ELR (cell line): ENCODE measurements at places on chromosomes 7 and 10.

- DNase-seq: no peak
Observed at GRCh38 chr10:84842593-84842992, 514.2 kb downstream of the CCSER2 start.

- DNase-seq: no peak
Observed at GRCh38 chr10:122630526-122630925, 69.1 kb downstream of the C10orf120 start.

DNA sequence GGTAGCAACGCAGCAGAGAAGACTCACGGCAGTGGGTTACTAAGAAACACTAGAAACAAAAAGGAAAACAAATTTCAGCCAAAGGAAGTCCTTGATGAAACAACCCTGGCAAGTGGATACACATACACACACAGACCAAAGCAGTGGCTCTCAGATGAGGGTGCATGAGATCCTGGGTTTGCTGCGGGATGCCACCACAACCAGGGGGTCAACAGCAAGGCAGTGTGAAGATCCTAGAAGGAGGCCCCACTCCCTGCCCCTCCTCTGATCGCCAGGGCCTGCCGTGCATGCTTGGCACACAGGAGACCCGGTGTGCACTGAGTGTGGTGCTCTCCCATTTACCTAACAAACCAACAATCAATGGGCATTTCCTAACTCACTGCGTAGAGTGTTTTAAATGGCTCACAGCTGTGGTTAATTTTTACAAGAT is 252.3 kb upstream of the KLF14 start:
- DNase-seq: no peak

DNA sequence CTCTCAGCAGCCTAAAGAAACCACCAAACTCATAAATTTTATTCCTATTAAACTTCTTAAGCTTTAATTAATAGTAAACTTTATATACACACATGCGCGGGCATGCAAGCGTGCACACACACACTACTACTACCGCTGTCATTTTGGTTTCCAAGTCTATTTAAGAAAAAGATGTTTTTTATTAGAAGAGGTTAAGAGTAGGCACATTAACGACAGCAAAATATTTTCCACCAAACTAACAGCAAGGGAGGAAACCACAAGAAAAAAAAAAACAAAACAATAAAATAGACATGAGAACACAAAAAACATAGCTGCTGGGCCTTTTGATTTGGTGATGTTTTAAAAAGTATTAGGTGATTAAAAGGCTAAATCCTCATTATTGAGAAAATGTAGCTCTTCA is 28.6 kb downstream of the RTKN2 start:
- no peak for DNase-seq

GRCh38 chr7:33495207-33495606 is 365.8 kb downstream of the BBS9 start:
- DNase-seq: no peak

DNA sequence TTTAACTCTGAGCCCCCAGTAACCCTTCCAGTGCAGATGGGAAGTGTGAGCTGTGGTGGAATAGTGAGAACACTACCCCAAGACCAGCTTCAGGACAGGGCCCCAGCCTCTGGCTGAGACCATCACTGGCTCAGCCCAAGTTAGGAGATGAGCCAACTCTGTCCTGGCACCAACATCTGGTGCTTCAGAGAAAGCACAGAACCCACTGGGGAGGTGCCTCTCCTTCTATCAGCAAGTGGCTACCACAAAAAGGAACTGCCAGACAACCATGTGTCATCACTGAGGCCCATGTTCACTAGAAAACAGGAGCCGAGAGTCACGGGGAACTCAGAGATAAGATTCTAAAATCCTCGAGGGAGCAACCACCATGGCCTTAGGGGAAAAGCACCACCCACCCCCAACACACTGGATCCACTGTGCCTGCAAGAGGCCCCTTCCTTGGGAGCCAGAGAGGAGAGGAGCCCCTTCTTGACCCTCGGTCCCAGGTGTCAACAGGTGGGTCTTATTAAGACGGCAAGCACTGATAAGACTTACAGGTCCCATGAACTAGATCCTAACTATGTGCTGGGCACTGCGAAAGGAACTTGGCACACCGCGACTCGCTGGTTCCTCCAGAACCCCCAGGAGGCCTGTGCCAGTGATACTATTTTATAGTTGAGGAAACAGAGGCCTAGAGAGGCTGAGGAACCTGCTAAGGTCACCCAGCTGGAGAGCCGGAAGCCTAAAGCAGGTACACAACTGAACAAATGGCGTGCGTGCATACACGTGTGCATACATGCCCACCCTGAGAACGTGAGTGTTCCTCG is 102.7 kb downstream of the FAM53B start:
- DNase-seq: peak; percentile 15

DNA sequence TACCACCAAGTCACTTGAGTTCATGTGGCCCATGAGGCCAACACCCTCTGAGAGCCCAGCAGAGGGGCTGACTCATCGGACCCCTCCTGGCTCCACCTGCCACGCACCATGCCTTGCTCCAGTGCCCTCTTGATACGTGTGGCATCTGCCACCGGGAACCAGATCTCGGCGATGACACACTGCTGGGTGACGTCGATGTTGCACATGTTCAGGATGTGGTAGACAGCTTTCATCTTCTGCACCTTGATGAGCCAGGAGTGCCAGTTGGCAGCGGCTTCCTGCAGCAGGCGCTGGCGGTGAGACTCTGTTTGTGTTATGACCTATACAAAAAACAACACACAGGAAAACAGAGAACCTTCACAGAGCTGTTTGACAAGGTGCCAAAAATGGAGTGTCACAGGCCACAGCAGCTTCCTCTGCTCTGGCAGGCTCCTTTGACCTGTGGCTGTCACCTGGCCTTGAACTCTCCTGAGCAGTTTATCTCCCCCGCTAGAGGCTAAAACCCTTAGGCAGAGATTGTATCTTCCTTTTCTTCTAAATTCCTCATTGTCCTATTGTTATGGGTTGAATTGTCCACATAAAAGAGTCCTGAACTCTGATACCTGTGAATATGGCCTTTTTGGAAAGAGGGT is 45.2 kb upstream of the TMEM213 start:
- DNase-seq: peak; percentile 14

- DNase-seq: no peak
Observed at GRCh38 chr10:124127965-124128810, 34.8 kb upstream of the CHST15 start.

DNA sequence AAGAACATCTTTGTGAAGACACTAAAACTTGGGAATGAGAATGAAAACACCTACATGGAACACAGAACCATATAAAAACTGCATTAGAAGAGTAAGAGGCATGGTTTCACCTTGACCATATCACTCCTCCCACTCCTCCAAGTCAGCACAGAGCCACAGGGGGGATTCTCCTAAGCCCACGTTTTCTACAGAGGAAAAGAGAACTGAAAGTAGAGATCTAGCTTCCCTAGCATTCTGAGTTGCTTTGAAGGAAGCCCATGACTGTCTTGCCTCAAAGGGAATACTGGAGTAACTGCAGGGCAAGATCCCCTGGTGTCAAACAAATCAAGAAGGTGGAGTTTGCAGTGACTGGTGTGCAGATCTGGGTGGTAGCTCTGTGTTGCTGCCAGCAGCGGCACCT is 43.9 kb downstream of the HBP1 start:
- no peak for DNase-seq

GRCh38 chr10:128530301-128530700 is 404.1 kb upstream of the MKI67 start:
- peak; percentile 10 for DNase-seq

- no peak for DNase-seq
Observed at GRCh38 chr7:129843365-129843898, 109.3 kb downstream of the UBE2H start.

DNA sequence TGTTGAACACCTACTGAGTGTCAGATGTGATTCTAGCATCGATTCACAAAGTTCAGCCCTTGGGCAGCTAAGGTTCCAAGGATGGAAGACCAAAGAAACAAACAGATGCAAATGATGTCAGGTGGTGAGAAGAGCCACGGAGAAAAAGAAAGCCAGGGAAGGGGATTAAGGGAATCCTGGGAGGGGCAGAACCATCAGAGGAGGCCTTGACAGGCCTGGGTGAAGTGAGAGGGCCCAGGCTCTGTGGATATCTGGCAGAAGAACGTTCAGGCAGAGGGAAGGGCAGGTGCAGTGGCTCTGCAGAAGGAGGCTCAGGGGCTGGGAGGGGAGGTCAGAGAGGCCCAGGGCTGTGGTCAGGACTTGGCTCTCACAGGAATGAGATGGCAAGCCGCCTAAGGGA is 90.4 kb downstream of the C10orf105 start:
- DNase-seq: no peak

DNA sequence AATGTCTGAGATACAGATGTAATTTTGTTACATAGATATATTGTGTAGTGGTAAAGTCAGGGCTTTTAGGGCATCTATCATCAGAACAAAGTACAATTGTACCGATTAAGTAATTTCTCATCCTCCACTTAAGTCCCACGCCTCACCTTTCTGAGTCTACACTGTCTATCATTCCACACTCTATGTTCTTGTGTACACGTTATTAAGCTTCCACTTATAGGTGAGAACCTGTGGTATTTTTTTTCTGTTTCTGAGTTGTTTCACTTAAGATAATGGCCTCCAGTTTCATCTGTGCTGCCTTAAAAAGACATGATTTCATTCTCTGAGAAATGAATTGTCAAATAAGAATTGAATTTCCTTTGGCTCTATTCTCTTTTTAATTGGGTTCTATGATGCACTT is 15.5 kb upstream of the OSBPL3 start:
- no peak for DNase-seq

DNA sequence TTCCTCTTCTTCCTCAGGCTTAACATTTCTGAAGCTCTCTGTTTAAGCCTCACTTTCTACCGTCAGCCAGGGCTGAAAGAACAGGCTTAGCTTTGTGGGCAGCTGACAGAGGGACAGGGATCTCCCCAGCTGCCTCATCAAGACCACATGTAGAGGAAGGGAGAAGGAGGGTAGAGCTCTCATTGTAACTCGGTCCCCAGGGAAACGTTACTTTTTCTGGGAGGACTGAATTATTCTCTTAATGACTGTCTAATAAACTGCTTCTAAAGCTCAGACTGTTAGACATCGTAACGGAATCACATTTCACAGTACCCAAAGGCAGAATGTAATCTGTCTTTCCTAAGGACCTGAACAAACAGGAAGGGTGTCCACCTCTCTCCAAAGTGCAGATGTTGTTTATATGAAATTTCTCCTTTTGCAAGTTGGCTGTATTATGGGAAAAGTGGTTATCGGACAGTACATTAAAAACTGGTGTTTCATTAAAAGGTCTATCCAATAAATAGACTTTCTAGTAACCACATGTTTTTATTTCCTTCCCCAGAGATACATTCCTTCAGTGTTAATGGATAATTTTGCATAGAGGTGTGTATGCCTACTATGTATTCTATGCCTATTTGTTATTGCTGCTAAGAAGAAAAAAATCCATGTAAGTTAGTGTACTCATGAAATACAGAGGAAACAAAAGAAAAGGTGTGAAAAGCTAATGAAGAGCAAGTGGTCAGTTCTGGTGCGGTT is 144.2 kb downstream of the CTTNBP2 start:
- no peak for DNase-seq

DNA sequence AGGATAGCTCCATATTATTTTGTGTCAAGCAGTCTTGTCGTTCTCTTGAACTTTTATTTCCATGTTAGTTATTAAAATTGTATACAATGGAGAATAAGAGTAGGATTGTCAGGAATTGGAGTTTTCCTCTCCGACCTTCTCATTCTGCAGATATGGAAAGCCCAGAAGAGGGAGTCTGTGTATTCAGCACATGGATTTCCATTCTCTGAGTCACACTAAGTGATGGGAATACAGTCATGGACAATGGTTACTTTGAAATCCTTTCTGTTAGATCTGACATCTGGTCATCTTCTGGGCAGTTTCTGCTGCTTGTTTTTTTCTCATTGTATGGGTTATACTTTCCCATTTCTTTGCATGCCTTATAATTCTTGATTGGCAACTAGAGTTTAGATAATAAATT is 5.0 kb upstream of the TASOR2 start:
- peak; percentile 74 for DNase-seq

GRCh38 chr7:113207931-113208330 is 89.6 kb upstream of the SMIM30 start:
- DNase-seq: no peak

GRCh38 chr10:109881769-109882057 is 41.6 kb downstream of the XPNPEP1 start:
- no peak for DNase-seq

- peak; percentile 2 for DNase-seq
Observed at GRCh38 chr10:93947524-93947923, 46.2 kb upstream of the PLCE1 start.

GRCh38 chr10:15254808-15255648 is 86.5 kb upstream of the NMT2 start:
- DNase-seq: no peak

DNA sequence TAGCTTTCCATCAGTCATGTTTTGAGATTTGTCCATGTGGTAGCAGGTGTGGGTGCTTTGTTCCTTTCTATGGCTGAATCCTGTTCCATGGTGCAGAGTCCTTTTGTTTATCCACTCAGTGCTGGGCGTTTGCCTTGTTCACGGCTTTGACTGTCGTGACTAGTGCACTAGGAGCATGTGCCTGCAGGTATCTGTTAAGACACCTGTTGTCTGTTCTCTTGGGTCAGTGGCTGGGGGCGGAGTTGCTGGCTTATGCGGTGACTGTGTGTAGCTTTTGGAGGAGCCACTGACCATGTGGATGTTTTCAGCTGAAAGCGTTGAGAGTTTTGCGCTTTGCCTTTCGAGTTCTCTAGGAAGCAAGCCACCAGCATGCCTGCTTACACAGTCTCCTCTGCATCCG is 573.1 kb upstream of the FOXK1 start:
- DNase-seq: no peak

DNA sequence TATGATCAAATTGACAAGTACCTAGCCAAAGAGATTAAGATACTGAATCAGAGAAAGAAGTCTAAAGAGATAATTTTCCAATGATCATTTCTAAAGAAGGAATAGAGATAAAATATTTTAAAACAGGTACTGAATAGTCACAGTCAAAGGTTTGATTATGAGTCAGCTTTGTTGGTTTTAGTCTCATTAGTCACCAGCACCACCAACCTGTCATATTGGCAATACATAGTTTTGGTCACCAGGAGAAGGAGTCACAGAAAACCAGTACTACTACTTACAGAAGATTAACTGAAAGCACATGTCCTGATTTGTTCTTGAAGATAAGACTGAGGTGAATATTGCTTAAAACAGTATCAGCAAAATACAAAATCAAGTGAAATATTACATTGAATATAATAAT is 34.6 kb downstream of the ZEB1 start:
- peak; percentile 90 for DNase-seq

- DNase-seq: no peak
Observed at GRCh38 chr10:130339091-130339490, 202.9 kb downstream of the GLRX3 start.

- peak; percentile 46 for DNase-seq
Observed at GRCh38 chr7:17022920-17023319, 141.1 kb upstream of the AGR3 start.

GRCh38 chr7:11709196-11709595 is 122.8 kb downstream of the THSD7A start:
- DNase-seq: peak; percentile 52

DNA sequence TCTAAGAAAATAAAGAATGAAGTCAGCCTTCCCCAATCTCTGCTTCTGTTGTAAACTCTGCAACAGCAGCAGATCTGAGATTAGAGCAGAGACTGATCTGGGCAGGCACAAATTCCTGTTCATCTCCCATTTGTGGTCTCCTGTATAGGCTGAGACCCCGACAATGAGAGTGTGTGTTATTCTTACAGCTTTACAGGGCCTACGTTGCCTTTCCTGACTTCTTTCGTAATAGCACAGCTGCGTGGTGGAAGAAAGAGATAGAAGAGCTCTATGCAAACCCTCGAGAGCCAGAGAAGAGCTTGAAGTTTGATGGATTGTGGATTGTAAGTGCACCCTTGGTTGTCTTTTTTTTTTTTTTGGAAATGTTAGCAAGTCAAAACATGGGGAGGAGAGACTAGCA is 72.1 kb downstream of the PRSS58 start:
- DNase-seq: no peak

GRCh38 chr10:99431190-99431760 is 851 bp upstream of the GOT1 start:
- peak; percentile 67 for DNase-seq
